ENCODE measurements at places on chromosomes 5 and 9.

DNA sequence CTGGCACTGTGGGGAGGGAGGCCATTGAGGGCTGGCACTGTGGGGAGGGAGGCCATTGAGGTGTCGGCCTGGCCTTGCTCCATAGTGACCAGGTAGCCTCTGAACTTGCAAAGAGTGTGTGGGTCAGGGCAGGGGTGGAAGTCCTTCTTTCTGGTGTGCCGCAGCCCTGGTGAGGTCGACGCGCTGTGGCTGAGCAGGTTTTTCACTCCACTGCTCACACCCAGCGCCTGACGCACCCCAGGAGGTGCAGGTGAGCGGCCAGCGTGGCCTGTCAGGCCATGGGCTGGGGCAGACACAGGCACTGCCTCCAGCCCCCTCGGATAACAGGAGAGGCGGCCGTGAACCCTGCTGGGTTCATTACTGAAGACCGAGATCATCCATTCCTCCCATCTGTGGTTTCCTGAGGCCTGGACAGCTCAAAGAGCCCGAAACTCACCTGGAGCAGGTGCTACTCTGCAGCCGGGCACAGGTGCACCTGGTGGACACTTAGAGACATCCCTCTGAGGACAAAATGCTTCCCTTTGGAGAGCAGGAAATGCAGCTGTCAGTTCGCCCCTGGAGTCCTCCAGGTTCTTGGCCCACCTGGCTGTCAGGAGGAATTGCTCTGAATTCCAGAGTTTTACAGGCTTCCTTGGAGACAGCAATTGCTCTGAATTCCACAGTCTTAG, 32.4 kb downstream of the LHX3 start:
- no peaks in the 10 kb centered on the region for H3K36me3 ChIP-seq
- no peak overlapping the region for H3K27ac ChIP-seq
- no peak overlapping the region for H3K4me3 ChIP-seq
- no peaks in the 10 kb centered on the region for H3K27me3 ChIP-seq
- DNase-seq: no peak

DNA sequence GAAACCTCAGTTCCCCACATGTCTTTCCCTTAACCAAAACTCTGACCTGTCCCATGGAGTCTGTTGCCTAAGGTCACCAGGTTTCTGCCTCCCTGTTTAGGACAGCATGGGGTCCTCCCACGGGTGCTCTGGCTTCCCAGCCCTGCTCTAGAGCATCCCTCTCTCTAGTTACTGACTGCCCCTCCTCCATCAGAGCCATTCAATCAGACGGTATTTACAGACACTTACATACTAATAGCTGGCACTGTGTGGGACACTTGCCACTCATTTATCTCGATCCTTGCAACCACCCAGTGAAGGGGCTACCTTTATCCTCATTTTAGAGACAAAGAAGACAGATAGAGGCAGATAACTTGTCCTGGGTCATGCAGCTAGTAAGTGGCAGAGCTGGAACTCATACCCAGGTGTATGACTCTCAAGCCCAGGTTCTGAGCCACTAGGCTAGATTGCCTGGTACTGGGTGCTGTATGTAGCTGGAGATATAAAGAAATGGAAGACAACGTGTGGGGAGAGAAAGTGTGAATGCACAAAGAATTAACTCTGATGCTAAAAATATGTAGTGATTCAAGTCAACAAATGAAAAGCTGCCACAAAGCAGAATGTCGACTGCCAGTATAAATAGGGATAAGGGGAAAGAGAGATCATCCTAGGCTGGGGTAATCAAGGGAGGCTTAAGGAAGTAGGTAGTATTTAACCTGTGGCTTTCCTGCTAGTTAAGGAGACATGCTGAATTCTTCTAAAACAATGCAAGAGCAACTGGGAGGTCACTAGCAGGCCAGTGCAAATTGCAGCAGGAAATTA, 52.5 kb upstream of the PDE8B start:
- no peak overlapping the region for H3K4me3 ChIP-seq
- H3K36me3 ChIP-seq: no peaks in the 10 kb centered on the region
- no peaks in the 10 kb centered on the region for H3K27me3 ChIP-seq
- H3K4me1 ChIP-seq: no peaks in the 10 kb centered on the region
- no peak for DNase-seq

DNA sequence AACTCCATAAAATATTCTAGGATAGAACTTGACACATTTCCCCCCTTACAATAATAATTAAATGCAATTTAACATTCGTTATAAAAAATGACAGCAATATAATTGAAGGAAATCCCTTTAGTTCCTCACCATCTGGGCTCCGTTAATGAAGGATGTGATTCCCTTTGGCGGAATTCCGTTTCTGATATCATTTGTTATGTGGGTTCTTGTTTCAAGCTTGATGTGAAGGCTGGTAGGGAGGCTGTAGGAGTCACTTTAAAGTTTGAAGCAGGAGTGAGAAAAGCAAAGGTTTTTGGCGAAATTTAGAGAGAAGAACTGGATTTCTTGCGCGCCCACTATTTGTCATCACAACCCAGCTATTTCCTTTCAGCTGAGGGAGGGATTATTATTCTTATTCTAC, 4.0 kb downstream of the RGS7BP start:
- no peak overlapping the region for H3K4me3 ChIP-seq
- DNase-seq: no peak
- H3K36me3 ChIP-seq: no peaks in the 10 kb centered on the region
- no peaks in the 10 kb centered on the region for H3K4me1 ChIP-seq
- no peak overlapping the region for H3K27ac ChIP-seq

DNA sequence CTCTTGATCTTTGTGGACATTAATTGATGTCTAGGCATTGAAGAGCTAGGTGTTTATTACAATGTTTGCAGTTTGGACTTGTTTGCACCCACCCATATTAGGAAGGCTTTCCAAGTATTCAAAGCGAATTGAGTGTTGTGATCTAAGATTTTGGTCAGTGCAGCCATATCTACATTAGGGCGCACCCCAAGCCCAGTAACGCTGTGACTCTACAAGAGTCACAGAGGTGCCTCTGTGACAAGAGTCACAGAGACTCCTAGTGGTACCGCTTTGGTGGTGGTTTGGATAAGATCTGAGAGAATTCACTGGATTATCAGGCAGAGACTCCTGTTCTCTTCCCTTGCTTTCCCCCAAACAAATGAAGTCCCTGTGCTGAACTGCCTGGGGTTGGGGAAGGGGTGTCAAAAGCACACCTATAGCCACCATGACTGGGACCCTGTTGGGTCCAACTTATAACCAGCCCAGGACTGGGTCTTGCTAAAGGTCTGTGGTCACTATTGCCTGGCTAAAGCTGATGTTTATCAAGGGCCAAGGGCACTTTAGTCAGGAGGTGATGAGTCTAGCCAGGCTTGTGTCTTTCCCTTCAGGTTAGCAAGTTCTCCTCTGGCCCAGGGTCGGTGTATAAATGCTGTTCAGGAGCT, 114.1 kb upstream of the RIOK2 start:
- no peaks in the 10 kb centered on the region for H3K27me3 ChIP-seq
- H3K4me3 ChIP-seq: no peak overlapping the region
- no peaks in the 10 kb centered on the region for H3K4me1 ChIP-seq
- H3K27ac ChIP-seq: no peak overlapping the region
- no peaks in the 10 kb centered on the region for H3K36me3 ChIP-seq

- peak overlapping the region; percentile 36 for H3K27ac ChIP-seq
- H3K36me3 ChIP-seq: no peaks in the 10 kb centered on the region
- no peak for DNase-seq
- H3K27me3 ChIP-seq: no peaks in the 10 kb centered on the region
Measured at GRCh38 chr9:121860213-121860612, 208.8 kb downstream of the DAB2IP start.
